ENCODE measurements at places on chromosomes 3 and 15.

DNA sequence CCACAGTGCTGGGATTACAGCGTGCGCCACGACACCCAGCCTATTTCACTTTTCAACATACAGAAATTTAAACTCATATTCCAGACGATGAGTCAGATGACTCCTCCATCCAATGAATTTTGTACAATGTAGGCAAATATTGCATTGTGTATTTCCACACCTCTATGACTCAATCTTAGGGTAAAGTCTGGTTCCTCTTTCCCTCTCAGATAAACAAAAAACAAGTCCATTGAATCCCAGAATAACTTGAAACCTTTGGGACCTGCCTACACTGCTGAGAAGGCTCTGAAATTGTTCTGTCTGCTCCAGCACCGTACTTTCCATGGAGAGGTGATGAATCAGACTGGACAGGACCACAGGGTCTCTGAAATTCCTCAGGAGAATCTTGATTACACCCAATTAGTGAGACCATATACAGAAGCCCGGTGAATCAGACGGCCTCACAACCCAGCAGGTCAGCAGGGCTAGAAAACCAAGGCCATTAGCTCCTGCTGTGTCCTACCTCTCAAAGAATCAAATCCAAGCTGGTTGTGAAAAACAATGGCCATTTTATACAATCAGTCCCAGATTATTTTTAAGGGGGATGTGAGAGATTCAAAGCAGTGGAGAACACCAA lies 112.6 kb downstream of the ERC2 start:
- DNase-seq, result no peak

DNA sequence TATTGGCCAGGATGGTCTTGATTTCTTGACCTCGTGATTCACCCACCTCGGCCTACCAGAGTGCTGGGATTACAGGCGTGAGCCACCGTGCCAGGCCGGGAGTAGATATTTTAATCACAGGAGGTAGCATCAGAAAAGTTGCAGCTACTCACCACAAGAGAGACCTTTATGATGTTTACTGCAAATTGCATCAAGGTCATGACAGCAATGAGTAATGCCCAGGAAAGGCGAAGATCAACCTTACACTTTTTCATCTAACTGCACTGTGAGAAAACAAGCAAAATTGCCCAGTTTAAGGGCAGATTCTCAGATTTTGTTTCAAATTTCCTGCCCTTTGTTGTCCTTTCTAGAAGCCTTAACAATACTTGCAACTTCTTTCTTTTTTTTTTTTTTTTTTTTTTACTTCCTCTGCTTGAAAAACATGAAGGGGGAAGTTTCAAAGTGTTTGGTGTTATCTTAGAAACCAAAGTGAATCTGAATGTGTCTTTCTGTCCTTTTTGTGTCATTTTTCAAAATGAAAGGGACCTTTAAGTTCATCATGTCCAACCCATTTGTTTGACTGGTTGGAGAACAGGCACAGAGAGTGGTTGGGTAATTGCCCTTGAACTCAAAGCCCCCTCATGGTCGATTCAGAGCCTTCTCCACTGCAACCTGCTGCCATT lies 25.0 kb downstream of the TGFBR2 start:
- no peak for DNase-seq

DNA sequence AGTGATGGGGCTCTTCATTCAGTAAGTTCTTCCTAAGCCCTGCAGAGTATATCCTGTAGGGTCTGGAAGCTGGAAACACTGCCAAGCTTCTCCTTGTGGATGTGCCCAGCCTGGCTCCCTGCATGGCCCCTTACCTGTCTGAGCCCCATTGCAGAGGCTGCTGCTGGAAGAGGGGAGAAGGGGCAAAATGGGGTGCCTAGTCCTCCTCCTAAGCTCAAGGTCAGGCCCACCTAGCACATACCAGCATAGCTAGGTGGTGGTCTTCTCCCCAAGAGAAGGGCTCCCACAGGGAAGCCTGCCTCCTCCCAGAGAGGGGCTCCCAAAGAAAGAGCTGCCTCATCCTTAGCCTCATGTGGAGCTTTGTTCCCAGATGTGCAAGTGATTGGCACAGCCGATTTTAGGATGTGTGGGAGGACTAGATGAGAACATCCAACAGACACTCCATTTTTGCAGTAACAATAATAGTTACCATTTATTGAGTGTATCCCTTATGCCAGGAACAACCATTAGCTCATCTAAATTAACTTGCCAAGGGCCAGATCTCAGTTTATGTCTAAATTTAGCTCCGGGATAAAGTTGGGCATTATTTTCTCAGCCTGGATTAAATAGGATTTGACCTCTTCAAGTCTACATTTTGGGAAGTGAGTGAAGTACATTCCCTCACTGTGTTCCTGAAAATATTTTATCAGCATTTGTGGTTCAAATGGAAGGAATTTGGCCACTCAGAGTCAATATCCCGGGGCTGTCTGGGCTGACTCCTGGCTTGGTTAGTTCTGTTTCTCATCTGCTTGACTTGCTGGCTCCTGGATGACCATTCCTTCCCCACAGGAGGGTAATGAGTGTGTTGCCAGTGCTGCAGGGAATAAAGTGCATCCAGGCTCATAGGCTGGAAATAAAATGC lies 291.1 kb upstream of the ROPN1 start:
- no peak for DNase-seq

DNA sequence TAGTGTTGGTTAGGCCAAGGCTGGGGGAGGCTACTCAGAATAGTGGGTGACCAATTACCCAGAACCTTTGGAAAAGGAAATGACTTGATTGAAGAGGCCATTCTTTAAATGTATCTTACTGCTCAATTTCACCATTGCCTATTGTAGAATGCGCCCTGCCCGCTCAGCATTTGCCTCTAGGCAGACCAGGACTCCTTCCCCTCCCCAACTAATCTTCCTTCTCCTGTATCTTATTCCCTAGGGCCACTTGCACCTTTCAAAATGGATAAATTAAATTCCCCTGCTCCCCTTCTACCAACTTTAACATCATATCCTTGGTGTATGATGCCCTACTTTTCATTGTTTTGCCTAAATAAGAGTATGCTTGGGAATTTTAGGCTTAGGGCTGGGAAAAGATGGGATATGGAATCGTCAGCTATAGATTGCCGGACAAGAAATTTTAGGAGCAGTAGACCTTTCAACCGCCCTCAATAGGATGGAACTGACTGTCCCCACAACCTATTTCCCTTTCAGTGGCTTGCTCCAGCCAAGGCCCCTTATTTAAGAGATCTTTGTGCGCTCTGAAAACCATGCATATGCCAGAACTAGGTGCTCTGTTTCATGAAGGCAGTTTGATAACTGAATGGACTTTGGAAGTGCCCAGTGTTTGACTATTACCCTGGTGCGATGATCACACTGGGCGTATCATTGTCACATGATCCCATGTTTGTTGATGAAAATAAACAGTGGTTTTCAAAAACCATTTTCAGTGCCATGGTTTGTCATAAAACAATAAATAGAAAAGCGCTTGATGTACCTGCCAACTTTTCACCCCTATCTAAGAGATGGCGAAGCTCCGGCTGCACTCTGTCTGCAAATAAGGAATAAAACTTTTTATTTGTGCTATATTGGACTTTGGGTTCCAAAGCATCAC lies 74.3 kb upstream of the TSEN2 start:
- no peak for DNase-seq

DNA sequence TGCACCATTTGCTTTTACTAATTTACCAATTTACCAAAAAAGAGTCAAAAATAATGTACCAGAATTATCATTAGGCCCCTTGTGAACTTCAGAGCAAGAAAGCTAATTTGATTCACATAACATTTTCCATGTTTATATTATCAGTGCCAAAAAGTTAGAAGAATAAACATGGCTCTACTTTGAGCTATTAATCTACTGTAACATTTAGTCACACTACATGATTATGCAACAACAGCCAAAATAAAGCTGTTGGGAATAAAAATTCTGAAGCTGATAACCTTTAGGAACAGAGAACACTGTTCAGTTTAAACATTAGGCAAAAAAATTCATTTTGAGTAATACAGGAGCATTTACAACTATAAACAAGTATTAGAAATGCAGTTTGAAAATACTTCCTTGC lies 63.6 kb downstream of the PROS1 start:
- no peak for DNase-seq

DNA sequence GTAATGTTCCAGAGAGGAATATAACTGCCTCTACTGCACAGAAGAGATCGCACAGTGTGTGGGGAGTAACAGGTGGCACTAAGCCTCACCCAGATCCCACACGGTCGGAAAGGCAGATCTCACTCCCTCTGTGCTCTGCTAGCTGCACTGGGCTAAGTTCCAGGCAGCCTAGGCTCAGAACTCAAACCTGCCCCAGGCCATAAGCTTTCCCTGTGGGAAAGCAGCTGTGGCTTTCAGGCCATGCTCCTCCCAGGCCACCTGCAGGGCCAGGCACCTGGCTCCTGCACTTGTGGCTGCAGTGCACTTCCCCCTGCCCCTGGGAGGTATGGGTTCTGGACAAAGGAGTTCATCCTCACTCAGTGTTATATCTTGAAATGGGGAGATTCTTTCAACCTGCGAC lies 27.5 kb downstream of the PCCB start:
- DNase-seq, result no peak

- no peak for DNase-seq
These were observed 46.4 kb upstream of the TRA2B start for GRCh38 chr3:185984203-185984602.

GRCh38 chr3:102466001-102466400 lies 31.2 kb downstream of the ZPLD1 start:
- no peak for DNase-seq

DNA sequence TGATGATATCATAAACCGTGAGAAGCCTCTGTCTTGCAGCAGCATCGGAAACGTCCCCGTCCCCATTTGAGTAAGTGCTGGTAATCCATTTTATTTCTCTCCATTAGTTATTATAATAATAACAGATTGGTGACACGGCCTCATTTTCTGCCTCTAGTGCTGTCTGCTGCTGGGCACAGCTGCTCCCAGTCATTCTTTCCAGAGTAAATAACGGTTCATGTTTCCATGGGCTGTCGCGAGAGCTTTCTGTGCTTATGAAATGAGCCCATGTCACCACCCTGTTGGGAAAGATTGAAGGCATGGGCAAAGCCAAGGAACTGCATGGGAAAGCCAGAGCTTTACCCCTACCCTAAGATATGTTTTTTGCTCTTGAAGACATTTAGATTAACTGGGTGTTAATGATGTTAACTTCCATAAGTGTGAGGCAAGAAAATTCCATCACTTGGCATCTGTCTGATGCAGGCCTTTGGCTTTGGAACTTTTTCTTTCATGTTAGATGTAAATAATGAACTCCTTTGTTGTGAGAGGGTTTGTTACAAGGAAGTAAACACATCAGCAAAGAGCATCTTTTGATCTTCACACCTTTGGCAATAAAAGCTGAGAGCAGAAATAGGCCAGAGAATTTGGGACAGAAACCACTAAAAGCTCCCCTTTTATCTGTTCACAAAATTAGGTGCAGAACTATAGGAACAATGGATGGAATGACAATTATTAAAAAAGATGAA lies 141.8 kb downstream of the FILIP1L start:
- DNase-seq, result no peak

DNA sequence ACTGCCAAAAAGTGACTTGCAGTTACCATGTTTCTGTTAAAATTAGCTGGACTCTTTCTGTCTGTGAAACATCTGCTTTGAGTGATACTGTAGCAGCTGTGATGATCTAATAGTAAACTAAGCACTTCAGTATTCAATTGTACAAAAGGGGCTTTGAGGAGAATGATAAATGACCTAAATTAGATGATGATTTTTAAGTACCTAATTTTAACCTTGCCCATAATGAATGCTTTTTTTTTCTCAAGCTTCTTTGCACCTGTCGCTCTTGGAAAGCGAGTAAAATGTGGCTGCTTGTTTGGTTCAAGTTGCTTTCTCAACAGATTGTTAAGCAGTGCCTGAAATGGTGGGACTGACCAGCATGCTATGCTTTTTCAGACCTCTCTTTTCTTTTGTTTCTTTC lies 752.3 kb downstream of the EPHA3 start:
- peak; percentile 12 for DNase-seq

DNA sequence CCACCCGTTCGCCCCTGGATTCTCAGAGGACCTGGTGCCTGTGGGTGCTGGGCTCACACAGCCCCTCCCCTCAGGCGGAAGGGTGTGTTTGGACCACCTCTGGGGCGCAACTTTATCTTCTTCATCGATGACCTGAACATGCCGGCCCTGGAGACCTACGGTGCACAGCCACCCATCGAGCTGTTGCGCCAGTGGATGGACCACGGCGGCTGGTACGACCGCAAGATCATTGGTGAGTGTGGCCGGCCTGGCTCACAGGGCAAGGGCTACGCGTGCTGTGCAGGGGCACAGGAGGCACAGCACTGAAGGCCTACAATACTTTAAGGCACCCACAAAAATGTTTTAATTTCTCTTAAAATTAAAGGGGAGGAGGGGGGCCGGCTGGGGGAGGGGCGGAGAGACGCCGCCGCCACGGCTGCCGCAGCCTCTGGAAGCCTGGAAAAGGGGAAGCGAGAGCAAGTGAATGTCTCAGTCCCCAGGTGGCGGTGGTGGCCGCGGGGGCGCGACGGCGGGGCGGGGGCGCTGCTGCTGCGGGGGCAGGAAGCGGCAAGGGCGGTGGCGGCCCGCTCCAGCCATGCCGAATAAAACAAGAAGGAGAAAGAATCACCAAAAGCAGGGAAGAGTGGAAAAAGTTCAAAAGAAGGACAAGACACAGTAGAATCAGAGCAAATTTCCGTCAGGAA lies 56.8 kb downstream of the DNAH1 start:
- no peak for DNase-seq

- no peak for DNase-seq
These were observed 103.7 kb downstream of the FRMD4B start for GRCh38 chr3:69282181-69282580.

DNA sequence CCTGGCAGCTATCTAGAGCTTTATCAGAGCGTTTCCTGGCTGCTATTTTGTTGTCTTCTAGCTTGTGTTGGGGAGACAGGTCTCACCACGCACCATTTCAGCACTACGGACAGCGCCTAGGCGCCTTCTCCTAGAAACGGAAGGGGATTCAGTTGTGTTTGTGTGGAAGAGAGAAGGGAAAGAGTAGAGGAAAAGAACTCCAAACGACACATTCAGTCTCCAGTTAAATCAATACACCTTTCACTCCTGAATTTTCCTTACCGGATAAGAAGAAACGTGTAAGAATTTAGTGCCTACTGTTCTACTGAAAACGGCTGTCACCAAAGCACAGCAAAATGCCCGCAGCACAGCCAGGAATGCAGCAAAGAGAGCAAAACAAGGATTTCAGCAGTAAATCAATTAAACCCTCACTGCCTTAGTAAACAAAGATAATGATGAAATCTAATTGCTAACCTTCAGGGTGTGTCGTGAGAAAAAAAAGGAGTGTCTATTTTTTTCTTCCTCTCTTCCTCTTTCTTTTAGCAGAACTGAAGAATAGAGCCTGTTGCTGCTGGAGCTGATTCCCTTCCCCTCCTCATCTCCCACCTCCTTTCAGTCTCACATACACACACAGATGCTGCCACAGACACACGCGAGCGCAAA lies 412 bp upstream of the CTXN2 start:
- DNase-seq, result peak; percentile 33

GRCh38 chr3:54198556-54198955 lies 76.2 kb downstream of the CACNA2D3 start:
- no peak for DNase-seq

- no peak for DNase-seq
These were observed 31.0 kb downstream of the ARL8B start for GRCh38 chr3:5153074-5153473.

- no peak for DNase-seq
These were observed 26.3 kb downstream of the BMF start for GRCh38 chr15:40082195-40082883.

All from globus pallidus (tissue), 1 donor.